ENCODE measurements at places on chromosomes 4 and X.

DNA sequence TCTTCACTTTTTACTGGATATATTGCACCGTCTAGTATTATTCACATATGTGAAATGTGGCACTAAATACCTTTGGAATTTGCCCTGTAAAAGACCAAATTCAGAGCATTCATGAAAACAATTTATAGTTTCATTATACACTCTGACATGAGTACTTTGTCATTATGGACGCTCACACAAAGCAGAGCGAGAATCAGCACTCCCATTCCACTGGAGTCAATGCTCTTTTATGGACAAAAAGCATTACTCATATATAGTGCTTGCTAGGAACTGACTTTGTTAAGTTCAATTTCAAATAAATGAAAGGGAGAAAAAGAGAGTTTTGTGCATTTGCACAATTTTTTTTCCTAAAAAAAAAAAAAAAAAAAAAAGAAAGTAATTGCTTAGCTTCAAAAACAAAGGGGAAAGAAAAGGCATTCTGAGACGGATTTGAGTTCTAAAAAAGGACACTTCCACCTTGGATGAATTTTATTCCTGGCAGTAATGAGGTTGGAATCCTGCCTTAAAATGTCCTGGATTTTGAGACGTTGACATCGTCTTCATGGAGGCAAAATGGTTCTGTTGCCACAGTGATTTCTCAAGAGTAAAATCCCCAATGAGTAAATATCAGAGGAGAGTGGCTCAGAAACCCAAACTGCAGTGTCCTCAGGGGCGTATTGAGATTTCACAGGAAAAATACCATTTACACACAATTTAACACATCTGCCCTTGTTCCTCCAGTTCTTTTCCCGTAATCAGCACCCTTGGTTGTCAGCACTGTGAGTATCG lies 34.8 kb downstream of the CCDC149 start:
- no peak for DNase-seq

GRCh38 chr4:33013282-33013681 lies 2293.1 kb downstream of the PCDH7 start:
- DNase-seq, result no peak

GRCh38 chr4:176320976-176321361 lies 1.2 kb downstream of the SPCS3 start:
- DNase-seq, result no peak

- DNase-seq, result no peak
Measured at GRCh38 chr4:48813964-48814363, 16.9 kb upstream of the OCIAD1 start.

GRCh38 chr4:42710329-42710728 lies 53.4 kb upstream of the ATP8A1 start:
- no peak for DNase-seq

- no peak for DNase-seq
Measured at GRCh38 chr4:76570141-76570973, 135.3 kb downstream of the SHROOM3 start.

DNA sequence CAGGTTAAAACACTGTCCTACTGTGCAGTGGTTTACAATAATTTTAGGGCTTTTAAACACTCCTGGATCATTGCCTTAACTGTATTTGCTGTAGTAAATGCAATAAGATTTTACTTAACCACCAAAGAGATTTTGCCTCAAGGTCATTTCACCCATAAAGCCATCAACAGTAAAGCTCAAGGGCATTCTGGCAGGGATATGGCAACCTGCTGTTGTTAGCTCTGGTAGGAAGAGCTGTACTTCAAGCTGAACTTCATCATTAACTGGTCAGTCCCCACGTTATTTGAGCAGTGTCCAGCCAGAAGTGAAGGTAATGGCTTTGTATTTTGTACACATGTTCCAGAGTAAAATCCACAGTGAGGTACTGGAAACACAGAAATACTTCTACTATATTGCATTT lies 26.9 kb upstream of the MAOA start:
- DNase-seq, result no peak

DNA sequence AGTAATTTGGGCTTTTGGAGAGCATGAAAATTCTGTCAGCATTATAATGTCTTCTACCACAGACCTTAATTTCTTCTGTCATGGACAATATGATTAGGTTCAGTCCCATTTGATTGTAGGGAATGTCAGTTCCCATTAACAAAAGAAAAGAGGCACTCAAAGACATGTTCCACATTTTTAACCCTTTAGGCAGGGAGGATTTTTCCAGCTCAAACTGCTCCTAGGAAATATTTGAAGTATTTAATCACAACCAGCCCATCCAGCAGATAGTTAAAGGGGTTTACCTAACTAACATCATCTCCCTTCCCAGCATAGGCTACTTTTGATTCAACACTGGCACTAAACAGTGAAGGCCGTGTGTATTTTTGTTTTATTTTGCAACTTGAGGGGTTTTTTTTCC lies 256.0 kb downstream of the DHX15 start:
- no peak for DNase-seq

- DNase-seq, result no peak
Measured at GRCh38 chr4:151991884-151992167, 231.0 kb upstream of the GATB start.

- no peak for DNase-seq
Measured at GRCh38 chr4:33739884-33740632, 2504.3 kb downstream of the ARAP2 start.

- no peak for DNase-seq
Measured at GRCh38 chr4:88535090-88535755, 11.6 kb upstream of the PYURF start.

GRCh38 chrX:134520860-134521390 lies 61.0 kb downstream of the HPRT1 start:
- no peak for DNase-seq

DNA sequence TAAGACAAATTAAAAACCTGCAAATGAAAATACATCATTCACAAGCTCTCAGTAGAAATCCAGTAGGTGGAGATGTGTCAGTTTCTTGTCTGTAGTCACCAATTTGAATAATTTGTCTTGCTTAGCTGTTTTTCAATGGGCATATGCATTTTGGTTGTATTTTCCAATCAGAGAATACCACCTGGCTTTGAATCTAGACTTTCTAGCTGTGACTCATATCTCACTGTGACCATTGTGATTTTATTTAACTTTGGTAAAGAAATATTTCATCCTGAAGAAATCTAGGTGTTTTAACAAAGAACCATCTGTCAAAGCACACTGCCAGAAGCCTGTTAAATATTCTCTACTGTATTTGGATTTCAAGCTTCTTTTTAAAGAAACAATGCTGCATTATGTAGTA lies 1650.6 kb upstream of the IGFBP7 start:
- no peak for DNase-seq

- no peak for DNase-seq
Measured at GRCh38 chrX:129510331-129510730, 13.0 kb downstream of the SMARCA1 start.

DNA sequence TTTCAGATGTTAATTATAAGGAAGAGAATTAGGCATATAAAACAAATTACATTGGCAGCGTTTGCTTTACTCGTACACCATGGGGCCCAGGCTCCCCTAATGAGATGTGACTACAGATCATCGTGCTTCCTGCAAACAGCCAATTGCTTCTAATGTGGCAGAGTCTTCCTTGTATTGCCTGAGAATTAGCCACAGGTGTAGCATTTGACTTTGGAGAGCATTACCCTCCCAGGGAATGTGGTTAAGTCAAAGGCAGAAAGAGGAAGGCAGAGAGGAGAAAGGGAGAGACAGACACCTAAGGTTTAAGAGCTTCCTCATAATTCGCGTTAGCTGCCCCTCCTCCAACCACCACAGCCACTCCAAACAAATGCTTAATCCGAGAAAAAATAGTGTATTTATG lies 97.0 kb downstream of the MID1IP1 start:
- no peak for DNase-seq

DNA sequence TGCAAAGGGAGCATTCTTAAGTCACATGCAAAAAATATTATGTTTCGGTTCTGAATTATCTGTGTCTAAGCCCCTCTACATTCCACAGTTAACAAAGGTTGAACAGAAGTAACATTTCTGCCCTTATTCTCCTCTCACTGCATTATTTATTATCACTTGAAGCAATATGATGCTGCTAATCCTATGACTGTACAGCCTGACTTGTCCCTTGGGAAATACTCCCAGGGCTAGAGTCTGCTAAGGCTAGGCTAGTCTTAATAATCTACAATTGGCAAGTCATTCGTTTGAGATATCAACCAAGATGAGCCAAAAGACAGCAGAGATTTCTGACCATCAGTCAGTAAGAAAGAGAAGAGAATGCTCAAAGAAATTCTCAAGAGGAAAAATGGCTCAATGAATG lies 226.9 kb upstream of the HCCS start:
- no peak for DNase-seq

- no peak for DNase-seq
Measured at GRCh38 chr4:71945791-71946190, 86.0 kb upstream of the NPFFR2 start.

DNA sequence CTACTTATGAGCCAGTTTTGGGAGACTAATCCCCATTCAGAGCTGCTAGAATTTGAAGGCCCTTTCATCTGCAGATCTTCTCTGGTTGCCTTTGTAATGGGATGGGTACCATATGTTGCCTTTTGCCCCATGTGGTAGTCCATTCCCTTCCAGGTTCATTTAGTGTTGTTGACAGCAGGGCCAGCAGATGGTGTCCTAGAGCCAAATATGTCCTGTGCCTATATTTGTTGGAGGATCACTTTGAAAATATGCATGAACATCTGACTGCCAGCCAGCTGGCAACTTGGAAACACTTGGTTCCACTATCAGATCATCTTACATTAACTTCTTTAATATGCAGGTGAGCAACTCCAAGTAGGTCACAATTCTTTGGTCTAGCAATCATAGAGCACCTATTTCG lies 30.4 kb downstream of the CFAP299 start:
- peak; percentile 45 for DNase-seq

DNA sequence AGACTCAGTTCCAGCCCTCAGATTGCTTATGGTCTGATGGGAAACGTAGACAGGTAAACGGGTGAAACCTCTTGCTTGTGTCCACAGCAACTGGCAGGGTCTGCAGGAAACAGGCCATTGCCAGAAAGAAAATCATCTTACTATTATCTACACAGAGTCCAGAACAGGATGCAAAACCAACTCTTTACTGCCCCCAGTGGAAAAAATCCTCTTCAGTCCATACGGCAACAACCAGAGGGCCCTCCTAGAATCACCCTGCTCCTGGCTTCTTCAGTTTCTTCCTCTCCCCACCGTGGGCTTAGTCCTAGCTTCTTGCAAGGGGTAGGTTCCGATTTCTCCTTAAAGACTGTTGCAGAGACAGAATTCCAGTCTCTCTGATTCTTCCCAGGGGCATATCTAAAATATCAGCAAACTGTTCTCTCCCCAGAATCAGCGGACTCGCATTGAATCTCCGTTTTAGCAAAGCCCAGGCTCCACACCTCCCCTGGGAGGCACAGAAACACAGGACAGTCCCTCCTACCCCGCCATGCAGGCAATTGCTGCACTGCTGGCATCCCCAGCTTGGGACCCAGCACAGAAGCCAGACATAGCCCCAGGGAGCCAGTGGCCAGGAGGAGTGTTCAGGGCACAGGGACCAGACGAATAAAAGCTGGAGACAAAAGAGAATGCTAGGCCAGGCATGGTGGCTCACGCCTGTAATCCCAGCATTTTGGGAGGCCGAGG lies 41.0 kb upstream of the SH3RF1 start:
- DNase-seq, result no peak

DNA sequence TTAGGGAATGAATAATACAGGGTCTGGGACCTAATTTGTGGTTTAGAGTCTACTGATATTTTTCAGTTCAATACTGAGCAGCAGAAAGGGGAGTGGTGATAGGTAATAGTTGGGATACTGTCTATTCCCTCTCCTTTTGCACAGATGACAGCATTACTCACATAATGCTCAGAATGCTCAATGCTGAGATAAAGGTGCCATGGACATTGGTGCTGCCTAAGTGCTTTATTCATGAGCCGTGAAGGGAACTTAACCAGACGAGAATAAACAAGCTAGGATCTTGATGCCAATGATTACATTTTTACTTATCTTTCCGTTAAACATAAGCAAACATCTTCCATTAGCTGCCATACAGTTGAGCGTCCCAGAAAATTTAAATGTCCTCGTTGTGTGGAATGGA lies 75.6 kb downstream of the STK32B start:
- DNase-seq, result no peak

DNA sequence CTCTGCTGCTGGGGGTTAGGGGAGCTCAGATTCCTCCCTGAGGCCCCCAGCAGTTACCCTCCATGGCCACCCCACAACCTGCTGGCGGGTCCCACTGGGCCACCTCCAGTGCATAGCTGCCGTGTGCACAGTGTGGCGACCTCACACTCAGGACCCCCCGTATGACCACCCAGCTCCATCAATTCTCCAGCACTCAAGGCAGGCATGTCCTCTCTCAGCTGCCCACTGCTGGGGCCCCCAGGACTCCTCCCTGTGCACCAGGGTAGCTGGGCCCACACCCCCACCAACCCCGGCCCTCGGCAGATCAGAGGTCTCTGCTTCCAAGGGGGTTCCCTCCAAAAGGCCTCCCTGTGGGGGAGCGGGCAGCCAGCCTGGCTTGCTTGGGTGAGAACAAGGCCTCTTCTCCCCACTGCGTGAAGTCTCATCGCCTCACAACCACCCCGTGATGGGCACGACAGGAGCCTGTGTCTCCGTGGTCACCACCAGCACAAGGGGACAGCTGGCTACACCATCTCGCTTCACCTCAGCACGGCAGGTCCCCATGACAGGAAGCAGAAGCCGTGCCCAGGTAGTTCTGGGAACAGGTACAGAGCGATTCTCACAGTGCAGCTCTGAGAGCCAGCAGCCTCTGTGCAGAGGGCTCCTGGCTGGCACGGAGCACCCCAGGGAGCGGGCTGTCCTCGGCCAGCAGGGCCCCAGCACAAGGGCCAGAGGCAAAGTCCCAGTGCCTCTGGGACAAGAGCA lies 4.6 kb upstream of the HAUS3 start:
- DNase-seq, result no peak

GRCh38 chrX:63743596-63743995 lies 41.4 kb downstream of the ARHGEF9 start:
- no peak for DNase-seq

- no peak for DNase-seq
Measured at GRCh38 chr4:89303177-89303576, 4.4 kb downstream of the GPRIN3 start.

DNA sequence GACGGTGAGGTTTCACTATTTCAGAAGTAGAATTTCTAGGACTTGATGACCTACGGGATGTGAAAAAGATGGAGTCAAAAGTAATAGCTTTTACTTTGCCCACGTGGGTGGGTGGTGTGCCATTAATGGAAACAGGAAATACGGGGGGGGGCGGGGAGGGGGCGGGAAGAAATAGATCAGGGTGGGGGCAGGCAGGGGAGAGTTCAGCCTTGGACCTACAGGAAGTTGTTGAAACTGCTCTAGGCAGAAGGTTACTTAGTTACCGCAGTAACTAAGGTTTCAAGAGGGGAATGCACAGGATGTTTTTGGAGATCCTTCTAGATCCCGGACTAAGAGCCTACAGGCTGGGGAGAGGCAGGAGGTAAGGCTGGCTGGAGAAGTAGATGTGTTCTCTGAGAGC lies 3.6 kb upstream of the FHL1 start:
- no peak for DNase-seq

All from stimulated activated CD4-positive, alpha-beta T cell treated with anti-CD3 and anti-CD28 coated beads, TNF-alpha, amount 100 ng/mL, for 24 hours (primary cell).